ENCODE measurements at places on chromosomes 3 and 15.

DNA sequence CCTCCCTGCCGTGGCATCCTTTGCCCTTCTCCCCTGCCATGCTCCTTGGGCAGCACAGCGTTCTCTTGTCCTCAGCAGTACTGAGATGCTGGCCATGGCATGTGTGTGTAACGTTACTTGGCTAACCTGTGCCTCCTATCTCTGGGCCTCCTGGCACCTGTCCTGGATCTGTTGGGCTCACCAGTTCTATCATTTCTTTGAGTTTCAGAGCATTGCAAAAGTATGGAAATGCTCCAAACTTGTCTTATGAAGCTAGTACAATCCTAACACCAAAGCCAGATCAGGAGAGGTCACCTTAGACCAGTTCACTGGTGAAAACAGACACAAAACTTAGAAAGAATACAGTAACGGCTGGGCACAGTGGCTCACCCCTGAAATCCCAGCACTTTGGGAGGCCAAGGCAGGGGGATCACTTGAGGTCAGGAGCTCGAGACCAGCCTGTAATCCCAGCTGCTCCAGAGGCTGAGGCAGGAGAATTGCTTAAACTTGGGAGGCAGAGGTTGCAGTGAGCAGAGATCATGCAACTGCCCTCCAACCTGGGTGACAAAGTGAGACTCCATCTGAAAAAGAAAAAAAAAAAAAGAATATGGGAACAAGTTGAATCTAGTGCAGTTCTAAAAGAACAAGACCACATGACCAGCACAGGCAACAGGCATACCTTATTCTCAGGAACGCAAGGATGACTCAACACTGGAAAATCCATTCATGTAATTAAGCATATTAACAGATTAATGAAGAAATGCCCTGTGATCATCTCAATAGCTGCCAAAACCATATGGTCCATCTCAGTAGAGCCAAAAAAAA lies 62.4 kb upstream of the TRPM1 start:
- no peak for DNase-seq

DNA sequence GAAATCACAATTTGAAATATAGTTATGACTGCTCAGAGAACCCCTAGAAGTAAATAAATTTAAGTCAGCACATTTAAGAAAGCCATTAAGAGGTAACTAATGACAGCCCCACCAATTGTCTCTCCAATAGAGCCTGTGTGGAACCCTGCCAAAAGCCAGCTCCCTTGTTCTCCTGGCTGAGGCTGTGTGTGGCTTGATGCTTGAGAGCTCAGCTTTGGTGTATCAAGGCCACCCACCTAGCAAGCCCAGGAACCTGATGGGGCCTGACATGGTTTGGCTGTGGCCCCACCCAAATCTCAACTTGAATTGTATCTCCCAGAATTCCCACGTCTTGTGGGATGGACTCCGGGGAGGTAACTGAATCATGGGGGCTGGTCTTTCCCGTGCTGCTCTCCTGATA lies 106.9 kb downstream of the LRRN1 start:
- DNase-seq, result no peak

DNA sequence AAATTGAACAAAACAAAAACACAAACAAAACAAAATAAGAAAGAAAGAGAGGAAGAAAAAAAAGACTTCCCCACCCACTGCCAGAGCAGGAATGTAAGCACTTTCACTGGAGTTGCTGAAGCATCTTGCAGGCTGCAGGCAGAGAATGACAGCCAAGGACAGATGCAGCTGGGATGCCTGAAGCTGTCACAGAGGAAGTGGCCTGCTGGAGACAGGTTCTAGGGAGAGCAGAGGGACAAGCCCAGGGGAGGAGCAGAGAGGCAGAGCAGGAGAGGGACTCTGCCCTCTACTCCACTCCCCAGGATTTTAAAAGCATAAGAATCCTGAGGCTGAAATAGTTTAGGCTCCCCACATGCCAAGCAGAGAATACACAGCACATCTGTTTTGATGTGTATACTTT lies 326.2 kb downstream of the TUSC7 start:
- DNase-seq, result no peak

DNA sequence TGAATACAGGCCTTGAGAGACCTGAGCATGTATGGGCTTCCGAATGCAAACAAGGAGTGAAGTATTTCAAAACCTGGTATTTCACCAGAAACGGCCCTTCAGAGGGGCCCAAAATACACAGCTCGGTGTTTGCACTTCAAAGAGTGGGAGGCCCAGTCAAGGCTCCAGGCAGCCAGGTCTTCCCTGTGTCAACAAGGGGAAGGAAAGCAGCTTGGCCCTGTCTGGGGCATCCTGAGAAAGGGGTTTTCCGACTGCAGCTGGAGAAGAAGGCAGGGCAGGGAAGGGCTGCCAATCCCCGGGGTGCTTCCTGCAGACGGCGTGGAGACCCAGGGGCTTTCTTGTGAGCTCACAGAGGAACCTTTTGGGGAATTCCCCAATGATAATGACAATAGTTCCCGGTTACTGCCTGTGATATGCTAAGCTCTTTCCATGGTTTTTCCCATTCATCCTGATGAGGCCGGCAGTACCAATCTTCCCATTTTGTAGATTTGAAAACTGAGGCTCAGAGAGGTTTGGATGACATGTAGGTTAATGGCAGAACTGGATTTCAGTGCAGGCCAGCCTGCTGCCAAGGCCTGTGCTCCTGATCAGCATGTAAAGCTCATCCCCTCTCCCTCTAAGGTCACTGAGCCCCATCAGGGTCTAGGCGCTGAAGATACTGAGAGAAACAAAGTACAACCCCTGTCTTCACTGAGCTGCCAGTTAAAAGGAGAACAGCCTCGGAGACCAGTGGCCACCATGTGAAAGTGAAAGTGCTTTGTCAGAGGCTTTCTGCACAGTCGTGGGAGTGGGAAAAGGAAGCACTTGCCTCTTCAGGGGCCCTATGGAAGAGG lies 43.0 kb upstream of the TLE3 start:
- no peak for DNase-seq

GRCh38 chr15:47603026-47603425 lies 114.3 kb upstream of the SEMA6D start:
- no peak for DNase-seq

DNA sequence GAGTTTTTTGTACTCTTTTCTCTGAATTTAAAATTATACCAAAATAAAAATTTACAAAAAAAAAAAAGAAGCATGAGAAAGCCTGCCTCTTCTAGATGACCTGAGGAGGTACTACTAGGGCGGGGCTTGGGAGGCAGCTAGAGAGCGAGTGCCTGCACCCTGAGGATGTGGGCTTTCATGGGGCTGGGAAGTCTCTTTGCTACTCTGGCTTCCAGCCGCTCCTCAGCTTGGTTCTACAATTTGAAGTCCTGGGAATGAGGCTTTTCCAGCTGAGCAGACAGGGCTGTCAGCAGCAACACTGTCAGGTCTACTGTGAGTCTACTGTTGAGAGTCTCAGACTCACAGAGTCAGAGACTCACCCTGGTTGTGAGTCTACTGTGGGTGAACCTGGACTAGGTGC lies 8.2 kb upstream of the PSTPIP1 start:
- DNase-seq, result no peak

DNA sequence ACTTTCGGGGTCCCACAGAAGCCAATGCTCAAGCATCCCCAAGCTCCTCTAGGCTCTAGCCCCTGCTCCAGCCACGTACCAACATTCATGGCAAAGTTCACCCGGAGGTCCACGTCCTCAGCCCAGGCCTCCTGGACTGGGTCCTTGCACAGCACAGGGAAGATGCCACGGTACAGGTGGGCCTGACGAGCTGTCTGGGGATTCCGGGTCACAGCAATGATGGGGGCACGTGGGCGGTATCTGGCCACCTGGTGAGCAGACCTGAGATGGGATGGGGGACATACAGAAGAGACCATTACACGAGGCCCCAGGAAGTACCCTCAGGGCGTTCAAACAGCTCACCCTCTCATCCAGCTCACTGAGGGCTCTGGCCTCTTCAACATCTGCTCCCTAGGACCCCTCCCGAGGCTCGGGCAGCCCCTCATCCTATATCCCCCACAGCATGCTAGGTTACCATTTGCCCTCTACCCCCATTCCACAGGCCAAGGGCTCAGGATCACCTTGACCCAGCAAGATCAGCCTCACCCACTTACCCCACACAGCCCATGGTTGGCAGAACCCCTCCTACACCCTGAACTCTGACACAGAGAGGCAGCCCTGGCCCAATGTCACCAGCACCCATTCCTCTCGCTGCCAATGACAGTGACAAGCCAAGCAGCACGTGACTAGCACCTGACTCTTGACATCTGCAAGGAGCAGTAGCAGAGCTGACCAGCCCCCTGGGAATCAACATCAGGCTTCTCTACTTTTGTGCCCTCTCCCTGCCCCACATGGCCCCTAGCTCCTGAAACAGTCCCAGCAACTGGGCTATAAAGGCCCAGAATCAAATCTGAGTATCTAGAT lies 3.0 kb upstream of the GRAMD2A start:
- no peak for DNase-seq
